NCI-H187 treated with DMSO at 0.1 percent for 48 hours (cell line): ENCODE measurements at places on chromosomes 4 and X.

DNA sequence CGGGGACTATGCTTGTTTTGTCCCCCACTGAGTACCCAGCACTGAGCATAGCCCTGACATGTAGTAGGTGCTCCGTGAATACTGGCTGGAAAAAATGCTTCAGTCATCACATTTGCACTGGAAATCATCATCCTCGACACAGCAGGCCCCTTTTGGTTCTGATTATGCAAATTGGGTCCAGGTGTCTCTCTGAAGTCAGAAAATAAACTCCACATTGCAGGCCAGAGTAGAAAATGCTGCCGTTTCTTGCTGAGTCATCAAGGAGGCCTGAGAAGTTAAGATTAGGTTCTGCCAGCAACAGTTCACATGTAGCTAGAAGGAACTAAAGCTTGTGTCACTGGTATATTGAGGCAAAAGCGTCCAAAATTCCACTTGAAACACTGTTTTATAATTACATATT lies 15.0 kb upstream of the STK32B start:
- DNase-seq, result no peak

GRCh38 chrX:136204571-136204970 lies 46.6 kb downstream of the MAP7D3 start:
- no peak for DNase-seq

GRCh38 chr4:143407474-143407873 lies 70.8 kb downstream of the GAB1 start:
- DNase-seq, result no peak

DNA sequence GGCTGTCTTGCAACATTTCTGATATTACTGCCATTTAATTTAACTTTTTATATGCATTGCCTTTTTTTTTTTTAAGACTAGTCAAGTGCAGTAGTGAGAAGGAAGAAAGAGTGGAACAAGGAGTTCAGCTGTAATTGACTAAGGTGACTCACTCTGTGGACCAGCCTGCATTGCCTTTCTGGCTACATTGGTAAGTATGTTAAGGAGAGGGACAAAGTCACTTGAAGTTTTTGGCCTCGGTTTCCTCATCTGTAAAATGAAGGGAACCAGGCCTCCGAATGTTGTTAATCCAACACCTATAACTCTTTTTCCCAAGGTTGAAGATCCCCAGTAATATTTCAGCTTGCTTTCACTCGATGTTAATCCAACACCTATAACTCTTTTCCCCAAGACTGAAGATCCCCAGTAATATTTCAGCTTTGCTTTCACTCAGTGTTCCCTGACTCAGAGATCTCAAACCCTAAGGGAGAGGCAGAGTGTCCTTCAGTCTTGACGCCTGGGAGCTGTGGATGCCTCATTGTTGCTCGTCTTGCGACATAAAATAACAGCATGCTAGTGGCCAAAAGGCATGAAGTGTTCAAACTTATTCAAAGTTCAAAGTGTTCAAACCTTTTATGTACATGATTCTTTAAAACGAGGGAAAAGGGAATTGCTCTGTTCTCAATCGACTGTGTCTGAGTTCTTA lies 102.0 kb downstream of the SORBS2 start:
- DNase-seq, result no peak
